ENCODE measurements at places on chromosomes 4 and X.

GRCh38 chr4:2449051-2449450 lies 19.9 kb upstream of the RNF4 start:
- DNase-seq = no peak

DNA sequence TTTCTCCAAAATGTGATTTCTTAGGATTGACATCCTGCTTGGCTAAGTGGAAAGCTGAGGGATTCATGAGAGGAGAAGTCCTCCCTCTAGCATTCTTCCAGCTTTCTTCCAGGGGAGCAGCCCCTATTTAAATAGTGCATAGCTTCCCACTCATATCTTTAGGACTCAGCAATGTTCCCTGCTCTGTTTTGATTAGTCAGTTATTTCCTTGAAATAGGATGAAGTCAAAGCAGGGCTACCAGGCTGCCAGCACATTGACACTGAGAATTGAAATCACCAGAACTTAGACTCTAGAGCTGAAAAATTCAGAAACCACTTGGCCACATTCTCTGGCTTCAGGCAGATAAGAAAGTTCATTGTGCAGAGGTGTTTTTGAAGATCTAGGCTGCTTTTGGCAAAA lies 74.7 kb upstream of the SMAD1 start:
- DNase-seq = no peak

GRCh38 chr4:114226968-114227760 lies 247.7 kb upstream of the ARSJ start:
- DNase-seq = no peak

GRCh38 chrX:96314985-96315384 lies 369.7 kb upstream of the DIAPH2 start:
- no peak for DNase-seq

DNA sequence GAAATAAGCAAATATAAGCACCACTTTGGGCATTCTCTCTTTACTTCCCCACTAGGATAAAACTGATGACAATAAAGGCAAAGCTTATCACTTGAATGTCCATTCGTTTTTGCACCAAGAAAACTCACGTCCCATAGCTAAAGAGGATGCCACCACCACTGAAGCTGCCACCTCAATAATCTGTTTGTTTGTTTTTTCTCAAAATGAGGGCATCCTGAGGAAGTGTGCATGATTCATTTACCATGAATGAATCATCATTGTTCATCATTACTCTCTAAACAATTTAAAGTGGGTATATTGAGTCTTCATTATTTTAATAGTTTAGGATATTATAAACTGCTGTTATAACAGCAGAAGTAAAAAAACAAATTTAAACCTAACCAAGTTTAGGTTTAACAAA lies 168.2 kb downstream of the DCTD start:
- no peak for DNase-seq

DNA sequence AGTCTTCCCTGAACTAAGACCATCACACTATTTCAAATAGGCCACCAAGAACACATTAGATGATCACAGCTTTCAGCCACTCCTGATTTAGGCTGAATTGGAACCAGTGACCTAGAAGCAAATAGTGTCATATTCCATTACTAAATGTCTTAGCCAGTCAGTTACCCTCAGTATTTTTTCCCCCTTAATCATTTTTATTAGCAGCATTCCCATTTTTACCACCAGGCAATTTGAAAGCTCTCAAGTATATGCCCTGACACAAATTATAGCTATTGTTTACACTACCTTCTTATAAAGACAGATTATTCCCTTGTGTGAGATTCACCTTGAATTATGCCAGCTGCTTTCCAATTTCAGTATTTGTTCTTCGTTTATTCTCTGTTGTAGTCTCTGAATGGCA lies 1146.9 kb downstream of the PDHA2 start:
- no peak for DNase-seq

GRCh38 chrX:16923157-16923556 lies 23.3 kb upstream of the REPS2 start:
- no peak for DNase-seq

GRCh38 chr4:133275246-133275645 lies 126.2 kb downstream of the PCDH10 start:
- no peak for DNase-seq

DNA sequence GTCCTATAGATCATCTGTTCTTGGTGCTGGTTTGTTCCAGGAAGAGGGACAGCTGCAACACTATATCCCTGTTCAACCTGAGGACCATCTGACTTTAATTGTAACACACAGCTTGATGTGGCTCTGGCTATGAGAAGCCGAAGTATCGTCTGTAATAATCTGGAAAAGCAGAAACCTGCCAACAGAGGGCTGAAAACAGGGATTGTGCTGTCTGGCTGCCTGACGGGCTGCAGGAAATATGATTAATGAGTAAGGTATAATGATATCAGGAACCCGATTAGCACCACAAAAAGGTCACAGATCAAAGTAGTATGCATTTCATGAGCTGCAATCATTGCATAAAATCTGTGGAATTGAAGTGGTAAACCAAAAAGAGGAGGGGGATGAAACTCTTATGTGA lies 170.4 kb upstream of the MAB21L2 start:
- no peak for DNase-seq

DNA sequence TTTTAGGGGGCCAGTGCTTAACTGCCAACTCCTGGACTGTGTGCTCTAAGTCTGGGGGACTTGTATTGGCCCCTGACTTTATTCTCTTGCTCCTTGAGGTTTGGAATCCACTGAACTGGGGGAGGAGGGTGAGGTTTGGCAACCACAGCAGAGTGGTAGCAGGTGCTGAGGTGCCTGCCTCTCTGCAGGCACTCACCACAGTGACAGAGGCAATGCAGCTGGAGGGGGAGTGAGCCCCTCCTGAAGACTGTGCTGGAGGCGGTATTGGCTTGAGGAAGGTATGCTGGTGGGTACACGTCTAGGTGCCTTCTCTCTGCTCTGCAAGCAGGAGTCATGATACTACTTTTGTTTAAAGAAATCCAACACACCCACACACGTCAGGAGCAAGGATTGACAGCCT lies 24.6 kb downstream of the CFAP299 start:
- DNase-seq = no peak

DNA sequence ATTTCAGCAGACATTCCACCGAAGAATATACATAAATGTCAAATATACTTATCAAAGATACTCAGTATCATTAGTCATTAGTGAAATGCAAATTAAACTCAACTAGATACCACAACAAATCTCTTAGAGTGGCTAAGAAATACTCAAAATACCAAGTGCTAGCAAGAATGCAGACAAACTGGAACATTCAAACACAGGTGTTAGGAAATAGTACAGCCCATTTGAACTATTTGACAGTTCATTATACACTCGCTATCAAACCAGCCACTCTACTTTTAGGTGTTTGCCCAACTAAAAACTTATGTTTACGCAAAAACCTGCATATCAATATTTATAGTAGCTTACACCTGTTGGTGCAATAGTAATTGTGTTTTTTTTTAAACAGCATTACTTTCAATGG lies 8.8 kb downstream of the ADAM29 start:
- DNase-seq = no peak

- no peak for DNase-seq
These were observed 64.2 kb downstream of the TET2 start for GRCh38 chr4:105210916-105211315.

GRCh38 chr4:81923140-81923539 lies 450.7 kb downstream of the HNRNPD start:
- DNase-seq = no peak

GRCh38 chrX:30302956-30303355 lies 6.2 kb downstream of the NR0B1 start:
- DNase-seq = no peak

- DNase-seq = no peak
These were observed 44.8 kb upstream of the MTMR1 start for GRCh38 chrX:150648296-150648940.

DNA sequence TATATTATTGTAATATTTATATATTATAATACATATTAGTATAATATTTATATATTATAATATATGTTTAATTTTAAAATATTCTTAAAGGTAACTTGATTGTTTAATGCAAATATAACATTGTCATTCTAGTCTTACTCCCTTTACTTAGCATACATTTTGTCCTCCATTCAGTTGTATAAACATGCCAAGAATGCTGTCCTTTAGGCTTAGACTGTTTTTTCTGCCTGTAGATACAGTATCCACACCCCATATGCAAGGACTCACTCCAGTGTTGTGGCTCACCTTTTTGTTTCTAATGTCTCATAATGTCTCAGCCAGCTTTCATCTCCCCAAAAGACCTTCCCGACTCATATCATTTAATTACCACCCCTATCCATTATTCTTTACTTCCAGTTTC lies 2110.0 kb downstream of the PCDH7 start:
- DNase-seq = peak; percentile 5

DNA sequence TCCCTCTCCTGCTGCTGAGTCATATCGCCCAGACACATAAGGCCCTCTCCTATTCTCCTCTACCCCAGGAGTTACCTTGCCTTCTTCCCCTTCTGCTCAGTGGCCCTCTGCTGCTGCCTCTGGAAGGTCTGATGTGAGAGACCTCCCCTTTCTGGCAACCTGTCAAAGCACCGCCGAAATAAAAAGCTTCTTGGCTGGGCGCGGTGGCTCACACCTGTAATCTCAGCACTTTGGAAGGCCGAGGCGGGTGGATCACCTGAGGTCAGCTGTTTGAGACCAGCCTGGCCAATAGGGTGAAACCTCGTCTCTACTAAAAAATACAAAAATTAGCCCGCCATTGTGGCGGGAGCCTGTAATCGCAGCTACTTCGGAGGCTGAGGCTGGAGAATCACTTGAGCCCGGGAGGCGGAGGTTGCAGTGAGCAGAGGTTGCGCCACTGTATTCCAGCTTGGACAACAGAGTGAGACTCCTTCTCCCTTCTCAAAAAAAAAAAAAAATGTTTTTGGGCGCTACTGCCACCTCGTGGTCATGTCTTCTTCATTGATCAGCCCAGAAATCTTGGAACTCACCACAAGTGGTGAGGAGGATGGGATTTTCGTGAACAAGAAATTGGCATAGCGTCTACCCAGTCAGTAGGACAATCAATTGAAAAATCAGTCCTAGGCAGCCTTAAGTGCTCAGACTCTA lies 8.6 kb upstream of the ZXDA start:
- DNase-seq = peak; percentile 74

GRCh38 chr4:187602339-187603092 lies 393.1 kb upstream of the ZFP42 start:
- no peak for DNase-seq

DNA sequence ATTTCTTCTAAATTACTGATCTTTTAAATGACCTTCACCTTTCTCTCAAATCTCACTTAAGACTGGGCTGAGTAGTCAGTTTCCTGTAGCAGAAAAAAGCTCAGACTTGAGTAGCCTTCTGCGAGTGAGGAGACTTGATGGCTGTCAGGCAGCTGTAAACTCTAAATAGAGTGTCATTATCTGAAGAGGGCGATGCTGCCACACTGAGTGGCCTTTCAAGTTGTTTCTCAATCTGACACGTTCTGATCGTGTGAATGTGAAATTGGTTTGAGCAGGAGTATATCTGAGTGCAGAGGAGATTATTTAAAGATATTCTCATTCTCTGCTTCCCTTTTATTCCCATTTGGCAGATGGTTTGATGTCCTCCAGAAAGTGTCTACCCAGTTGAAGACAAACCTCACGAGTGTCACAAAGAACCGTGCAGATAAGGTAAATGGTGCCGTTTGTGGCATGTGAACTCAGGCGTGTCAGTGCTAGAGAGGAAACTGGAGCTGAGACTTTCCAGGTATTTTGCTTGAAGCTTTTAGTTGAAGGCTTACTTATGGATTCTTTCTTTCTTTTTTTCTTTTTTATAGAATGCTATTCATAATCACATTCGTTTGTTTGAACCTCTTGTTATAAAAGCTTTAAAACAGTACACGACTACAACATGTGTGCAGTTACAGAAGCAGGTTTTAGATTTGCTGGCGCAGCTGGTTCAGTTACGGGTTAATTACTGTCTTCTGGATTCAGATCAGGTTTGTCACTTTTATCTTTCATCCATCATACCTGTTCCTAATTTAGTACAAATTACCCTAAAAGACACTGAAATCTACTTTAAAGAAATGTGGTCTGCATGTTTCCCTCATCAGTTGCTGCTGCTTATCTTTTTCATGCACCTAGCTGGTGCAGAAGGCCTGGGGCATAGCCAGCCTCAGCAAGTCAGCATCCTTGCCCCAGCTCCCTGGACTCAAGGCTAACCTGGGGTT lies 74.3 kb upstream of the MSANTD1 start:
- DNase-seq = no peak

- no peak for DNase-seq
These were observed 290.2 kb downstream of the CAMK2D start for GRCh38 chr4:113471146-113471860.

- no peak for DNase-seq
These were observed 46.9 kb downstream of the SUPT20HL2 start for GRCh38 chrX:24266996-24267395.

DNA sequence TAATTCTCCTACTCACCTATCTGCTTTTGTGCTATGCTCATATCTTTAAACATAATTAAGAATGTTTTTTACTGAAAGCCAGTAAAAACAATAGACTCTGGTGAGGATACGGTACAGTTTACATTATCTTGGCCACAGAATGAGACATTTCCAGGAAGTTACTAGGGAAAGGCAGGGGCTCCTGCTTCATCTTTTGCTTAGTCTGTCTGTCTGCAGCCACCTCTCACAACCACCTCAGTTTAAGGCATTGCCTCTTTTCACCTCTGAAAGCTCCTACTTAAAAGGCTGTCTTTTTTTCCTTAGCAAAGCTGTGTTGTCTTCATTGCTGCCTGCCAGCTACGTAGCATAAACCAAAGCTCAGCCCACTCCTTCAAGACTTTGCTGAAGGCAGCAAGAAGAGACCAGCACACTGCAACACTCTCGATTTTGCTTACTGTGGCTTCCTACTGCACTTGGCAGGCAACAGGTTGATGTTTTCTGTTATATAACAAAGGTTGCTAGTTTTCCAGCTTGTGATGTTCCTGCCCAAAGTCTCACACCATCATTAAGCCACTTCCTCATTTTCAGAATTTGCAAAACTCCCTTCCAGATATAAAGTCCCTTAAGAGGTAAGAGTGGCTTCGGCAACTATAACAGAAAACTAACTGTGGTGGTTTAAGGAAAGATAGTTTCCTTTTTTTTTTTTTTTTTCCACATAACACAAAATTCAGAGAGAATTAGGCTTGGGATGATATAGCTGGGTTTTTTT lies 432.9 kb downstream of the GRXCR1 start:
- DNase-seq = peak; percentile 50

- peak; percentile 98 for DNase-seq
These were observed 1176.7 kb downstream of the NLGN4X start for GRCh38 chrX:5051831-5052491.

DNA sequence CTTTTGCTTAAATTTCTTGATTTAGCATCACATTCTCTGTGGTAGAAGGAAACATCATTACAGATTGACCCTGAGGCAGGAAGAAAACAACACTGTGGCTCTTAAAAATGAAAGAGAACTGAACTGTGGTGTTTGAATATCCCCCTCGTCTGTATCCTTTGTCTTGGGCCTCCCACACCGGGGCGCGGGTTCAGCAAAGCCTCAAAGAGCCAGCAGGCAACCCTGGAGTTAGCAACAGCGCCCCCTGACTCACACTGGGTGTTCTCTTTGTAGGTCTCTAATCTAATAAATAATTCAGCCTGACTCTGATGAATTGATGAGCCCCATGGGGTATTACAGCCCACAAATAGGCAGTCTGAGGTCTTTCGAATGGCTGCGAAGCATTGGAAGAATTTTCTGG lies 46.1 kb upstream of the CTSO start:
- peak; percentile 24 for DNase-seq

- no peak for DNase-seq
These were observed 17.5 kb upstream of the CORIN start for GRCh38 chr4:47855350-47855749.

GRCh38 chr4:4800646-4801408 lies 58.6 kb upstream of the MSX1 start:
- DNase-seq = no peak
